ENCODE measurements at places on chromosomes 5 and 9.

DNA sequence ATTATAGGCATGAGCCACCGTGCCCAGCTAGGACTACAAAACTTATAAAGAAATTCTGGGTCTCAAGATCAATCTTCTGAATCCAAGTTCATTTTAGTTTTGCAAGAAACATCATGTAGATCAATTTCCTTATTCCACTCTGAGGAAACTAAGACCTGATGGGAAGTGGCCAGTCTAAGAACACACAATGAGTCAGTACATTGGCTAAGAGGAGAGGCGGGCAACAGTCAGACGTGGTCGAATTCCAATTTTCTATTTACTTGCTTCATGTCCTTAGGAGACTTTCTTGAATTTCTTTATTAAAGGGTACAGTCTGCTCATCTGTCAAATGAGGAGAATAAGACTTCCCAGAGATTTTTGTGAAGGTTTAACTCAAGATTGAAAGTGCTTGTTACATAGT, 432.1 kb upstream of the BRINP1 start:
- DNase-seq: no peak

GRCh38 chr5:71587766-71588532, 809 bp downstream of the MCCC2 start:
- no peak for DNase-seq

- DNase-seq: peak; percentile 90
These were observed 97.0 kb downstream of the MEF2C start for GRCh38 chr5:88785746-88786565.

- no peak for DNase-seq
These were observed 28.3 kb downstream of the TPD52L3 start for GRCh38 chr9:6356441-6356840.

- peak; percentile 75 for DNase-seq
These were observed 11.7 kb downstream of the FIBCD1 start for GRCh38 chr9:130927338-130927737.

- no peak for DNase-seq
These were observed 106.6 kb upstream of the TLE4 start for GRCh38 chr9:79465156-79465555.

GRCh38 chr9:1510712-1511111, 460.6 kb downstream of the DMRT2 start:
- no peak for DNase-seq

GRCh38 chr9:130371196-130371966, 73.4 kb upstream of the ASS1 start:
- DNase-seq: no peak

GRCh38 chr5:78552729-78553342, 95.7 kb downstream of the LHFPL2 start:
- DNase-seq: peak; percentile 51

GRCh38 chr9:132910376-132910775, 31.7 kb downstream of the SPACA9 start:
- peak; percentile 21 for DNase-seq

- DNase-seq: no peak
These were observed 7.4 kb downstream of the CCDC187 start for GRCh38 chr9:136296434-136297015.

- DNase-seq: no peak
These were observed 1237.8 kb upstream of the ACO1 start for GRCh38 chr9:31146485-31147166.

DNA sequence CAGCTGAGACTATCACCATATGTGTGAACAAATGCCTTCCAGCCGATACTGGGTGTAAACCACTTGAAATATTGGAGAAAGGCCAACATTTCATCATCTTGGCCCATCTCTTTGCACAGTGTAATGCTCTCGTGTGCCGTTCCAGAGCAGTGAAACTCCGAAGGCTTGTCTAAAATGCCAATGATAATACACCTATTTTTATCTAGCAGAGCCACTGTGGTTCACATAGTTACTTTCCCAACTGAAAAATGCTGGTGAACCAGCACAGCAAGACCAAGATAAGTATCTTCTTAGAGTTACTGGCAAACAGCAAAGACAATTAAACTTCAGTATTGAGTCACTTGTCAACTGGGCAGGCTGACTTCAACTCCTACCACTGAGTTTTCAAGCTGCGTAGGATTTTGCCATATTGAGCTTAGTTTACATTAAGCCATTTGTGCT, 379.9 kb upstream of the ACTBL2 start:
- peak; percentile 80 for DNase-seq

DNA sequence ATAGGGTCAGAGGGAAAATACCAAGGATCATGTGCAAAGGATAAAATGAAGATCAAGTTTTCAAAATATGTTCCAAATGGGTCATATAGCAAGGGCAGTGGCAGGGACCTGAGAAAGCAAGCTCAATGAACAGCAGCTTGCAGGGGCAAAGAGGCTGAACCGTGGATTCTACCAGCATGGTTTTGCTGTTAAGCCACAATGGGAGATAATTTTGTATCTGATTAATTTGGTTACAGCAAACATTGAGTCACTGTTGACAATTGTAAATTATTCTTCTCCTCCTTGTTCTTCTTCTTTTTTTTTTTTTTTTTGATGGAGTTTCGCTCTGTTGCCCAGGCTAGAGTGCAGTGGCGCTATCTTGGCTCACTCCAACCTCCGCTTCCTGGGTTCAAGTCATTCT, 18.4 kb upstream of the ERAP2 start:
- DNase-seq: no peak

- peak; percentile 90 for DNase-seq
These were observed 16.0 kb upstream of the PHF19 start for GRCh38 chr9:120892748-120893610.

- DNase-seq: no peak
These were observed 9.5 kb downstream of the BAG1 start for GRCh38 chr9:33255014-33255413.

DNA sequence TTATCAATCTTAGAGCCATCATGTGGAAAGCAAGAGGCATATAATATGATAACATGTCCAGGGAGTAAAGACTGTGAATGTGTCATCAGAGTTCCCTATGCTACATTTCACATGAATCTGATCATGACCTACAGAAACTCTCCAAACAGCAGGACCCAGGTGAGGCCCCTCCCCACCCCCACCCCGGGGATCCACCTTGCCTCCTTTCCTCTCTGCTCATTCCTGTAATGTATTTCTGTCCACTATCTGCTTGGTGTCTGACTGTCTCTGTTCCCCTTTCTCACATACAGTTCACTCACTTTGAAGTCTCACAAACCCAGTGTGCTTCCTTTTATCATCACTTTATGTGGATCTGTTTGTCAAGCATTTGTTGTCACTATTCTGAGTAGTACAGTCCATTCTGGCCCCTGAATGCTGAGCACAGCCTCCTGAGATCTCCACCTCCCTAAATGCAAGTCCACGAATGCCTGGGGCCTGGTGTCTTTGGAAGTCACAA, 76.4 kb upstream of the SMARCA2 start:
- no peak for DNase-seq

DNA sequence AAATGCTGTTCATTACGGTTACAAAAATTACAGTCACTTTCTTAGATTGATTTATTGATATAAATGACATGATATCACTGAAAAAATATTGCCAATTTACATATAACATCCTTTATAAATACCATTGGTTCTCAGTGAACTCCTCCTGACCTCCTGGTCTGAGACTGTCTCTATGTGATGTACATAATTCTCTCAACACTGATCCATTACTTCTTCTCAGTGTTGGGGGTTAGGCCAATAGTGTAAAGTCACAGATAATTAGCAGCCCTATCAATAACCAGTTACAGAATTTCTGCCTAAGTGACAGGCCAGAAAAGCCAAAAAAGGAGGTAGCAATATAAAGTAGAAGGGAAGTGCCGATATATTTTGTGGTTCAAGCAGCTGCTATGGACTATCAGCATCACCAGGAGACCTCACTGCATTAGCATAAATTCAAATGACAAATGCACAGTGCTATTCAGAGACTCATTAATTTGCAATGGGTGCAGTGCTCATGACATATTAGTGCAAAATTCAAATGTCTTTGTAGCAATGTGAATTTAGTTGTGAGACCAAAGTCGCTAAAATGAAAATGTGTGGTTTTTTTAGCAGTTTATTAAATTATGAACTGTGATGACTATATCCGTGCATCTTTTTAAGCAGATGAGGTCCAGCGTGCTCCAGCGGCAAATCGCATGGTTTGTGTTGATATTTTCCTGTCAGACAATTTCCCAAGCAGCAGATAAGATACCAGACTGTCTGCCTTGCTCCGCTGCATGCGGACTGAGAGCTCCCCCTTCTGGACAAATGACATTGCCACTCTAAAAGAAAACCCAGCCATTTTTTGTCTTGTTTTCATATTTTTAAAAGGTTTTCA, 144.6 kb downstream of the CETN3 start:
- peak; percentile 62 for DNase-seq

- DNase-seq: peak; percentile 22
These were observed 99.2 kb downstream of the ARRDC3 start for GRCh38 chr5:91283899-91284298.

DNA sequence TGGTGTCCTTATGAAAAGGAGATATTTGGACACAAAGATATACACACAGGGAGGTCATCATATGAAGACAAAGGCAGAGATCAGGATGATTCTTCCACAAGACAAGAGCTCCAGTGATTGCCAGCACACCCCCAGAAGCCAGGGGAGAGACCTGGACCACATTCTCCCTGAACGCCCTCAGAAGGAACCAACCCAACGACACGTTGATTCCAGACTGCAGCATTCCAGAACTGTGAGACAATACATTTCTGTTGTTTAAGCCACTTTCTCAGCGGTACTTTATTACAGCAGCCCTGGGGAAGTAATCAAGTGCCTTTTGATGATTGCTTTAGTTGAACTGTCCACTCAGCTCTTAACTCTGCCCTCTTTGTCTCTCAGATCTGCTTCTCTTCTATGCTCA, 285.5 kb upstream of the SMARCA2 start:
- no peak for DNase-seq

DNA sequence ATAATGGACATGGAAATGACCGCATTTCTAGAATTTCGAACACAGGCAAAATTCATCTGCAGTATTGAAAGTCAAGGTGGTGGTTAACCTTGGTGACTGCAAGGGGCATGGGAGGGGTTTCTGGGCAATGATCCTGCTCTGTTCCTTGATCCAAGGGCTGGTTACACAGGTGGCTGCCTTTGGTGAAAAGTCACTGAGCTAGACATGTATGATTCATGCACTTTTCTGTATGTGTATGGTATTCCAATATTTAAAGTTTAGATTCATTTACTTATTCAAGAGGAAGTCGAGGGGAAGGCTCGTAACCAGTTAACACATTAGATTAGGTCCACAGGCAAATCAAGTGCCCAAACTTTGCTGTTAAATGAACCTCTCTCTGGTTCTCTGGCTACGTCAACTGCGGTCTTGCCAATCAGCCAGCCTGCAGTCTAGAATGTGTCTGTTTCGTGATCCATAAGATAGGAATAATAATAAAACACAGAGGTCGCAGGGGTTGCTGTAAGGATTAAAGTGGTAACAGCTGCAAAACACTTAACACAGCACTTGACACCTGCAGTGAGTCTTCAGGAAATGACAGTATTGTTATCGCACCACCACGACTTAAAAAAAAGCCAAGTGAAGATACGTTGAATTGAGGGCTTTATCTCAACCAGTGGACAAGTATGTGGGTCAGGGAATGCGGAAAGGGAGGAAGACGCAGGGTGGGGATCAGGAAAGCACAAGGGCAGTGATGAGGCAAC, 92.5 kb downstream of the TLE1 start:
- peak; percentile 23 for DNase-seq

DNA sequence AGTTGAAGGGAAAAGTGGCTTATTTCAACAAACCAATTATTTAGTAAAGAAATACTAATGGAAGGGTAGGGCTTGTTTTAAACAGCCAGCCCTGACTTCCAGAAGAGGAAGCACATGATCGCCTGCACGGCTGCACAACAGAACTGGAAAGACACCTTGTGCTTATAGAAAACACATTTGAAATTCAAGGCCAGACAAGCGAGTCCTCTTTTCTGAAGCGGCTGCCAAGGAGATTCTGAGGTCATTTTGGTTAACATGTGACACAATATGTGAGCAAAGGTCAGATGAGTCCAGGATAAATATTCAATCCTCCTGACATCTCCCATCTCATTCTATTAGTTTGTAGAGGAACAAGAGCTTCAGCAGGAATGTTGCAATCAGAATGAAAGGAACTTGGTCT, 461.4 kb upstream of the ST8SIA4 start:
- DNase-seq: no peak

- DNase-seq: no peak
These were observed 39.4 kb downstream of the KLF9 start for GRCh38 chr9:70374962-70375618.

DNA sequence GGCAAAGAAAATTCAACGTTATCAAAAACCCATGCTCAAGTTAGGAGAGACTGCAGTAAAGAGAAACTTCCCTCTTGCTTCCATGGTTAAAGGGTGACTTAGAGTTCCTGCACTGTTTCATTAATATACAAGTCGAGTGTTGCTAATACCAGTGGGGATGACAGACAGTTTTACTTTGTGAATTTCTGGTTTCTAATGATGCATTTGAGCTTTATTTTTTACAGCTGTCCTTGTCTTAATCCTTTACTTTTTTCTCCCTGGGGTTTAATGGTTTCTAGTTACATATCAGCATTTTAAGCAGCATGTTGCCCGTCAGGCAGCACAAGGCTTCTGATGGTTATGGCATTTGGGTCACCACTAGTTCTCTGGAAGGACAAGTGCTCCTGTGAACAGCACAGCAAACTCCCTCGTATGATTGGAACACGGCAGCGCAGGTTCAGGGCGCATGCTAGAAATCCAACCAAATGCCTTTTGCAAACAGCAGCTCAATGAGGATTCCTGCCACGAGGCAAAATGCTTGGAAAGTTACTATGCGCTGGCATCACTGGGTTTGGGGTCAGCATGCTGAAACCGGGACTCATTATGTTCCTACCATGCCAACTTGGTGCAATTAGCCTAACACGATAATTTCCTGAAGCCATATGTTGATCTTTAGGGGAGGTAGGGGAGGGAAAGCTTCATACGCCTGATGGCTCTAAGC, 463.8 kb downstream of the BNC2 start:
- no peak for DNase-seq

GRCh38 chr5:115374057-115374775, 77.8 kb upstream of the CCDC112 start:
- DNase-seq: no peak

DNA sequence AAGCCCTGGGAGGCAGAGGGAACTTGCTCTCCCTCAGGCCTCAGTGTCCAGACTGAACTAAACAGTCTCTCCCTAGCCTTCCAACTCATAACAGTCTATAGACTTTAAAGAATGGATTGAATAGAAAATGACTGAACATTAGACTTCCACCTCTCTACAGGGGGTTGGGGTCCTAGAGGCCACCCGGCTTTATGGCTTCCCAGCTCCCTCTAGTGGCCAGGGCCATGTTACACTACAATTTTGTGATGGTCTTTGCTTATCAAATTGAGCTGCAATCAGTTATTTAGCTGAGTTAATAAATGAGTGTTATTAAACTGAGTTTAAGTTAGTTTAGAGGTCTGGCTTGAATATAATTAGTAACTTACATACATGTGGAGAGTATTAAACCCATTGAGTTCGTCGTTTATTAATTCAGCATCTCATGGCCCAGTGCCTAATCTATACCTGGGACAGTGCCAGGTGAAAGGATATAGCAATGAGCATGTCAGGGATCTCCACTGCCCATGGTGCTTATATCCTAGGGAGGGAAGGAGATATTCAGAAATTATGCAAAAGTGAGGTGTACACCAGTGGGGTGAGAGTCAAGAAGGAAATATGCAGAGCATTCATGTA, 105.2 kb downstream of the SH3TC2 start:
- DNase-seq: peak; percentile 64
